Activated T-helper 1 cell treated with anti-CD3 and anti-CD28 coated beads, Interleukin-12 subunit alpha, Interleukin-12 subunit beta, Interleukin-2, Interleukin-4 antibody, amounts not matched to agents 30 ng/mL and 10 ng/mL and 1 ng/mL, durations not matched to agents 14 hours and 24 hours and 36 hours (primary cell): ENCODE measurements at places on chromosomes 7 and 10.

DNA sequence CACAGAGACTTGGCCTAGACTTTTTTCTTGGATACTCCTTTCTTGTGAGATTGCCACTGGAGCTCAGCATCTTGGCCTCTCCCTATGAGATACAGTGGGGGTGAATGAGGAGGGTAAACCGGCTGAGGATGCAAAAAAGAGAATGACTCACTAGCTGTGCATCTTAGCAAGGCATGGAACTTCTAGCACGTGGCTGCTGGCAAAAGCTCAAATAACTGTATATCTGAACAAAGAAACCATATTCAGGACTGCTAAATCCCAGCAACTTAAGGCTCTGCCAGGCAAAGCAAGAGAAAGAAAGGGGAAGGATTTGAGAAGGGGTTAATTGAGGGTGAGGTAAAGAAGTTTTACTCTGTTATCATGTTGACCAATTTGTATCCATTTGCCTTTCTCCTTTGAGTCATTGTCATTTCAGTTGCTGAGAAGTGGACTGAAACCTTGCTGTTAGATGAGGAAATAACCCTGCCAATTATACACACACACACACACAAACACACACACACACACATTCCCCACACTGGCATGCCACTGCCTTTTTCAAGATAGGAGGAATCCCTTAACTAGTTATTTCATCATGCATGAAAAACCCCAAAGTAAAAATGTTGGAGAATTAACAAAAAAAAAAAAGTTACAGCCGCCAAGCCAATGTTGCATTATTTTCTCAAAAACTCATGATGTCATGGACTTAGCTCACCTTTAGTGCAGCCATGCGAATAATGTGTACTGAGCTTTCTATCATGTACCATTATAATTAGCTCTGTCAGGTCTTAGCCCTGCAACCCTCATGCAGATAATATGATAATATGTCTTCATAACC is 997.3 kb downstream of the LRMDA start:
- DNase-seq: no peak

- no peak for DNase-seq
Measured at GRCh38 chr10:52984169-52984568, 211.6 kb upstream of the MBL2 start.

GRCh38 chr10:77152256-77152655 is 485.4 kb downstream of the KCNMA1 start:
- DNase-seq: no peak

GRCh38 chr10:42926843-42927242 is 144.2 kb downstream of the BMS1 start:
- DNase-seq: no peak

DNA sequence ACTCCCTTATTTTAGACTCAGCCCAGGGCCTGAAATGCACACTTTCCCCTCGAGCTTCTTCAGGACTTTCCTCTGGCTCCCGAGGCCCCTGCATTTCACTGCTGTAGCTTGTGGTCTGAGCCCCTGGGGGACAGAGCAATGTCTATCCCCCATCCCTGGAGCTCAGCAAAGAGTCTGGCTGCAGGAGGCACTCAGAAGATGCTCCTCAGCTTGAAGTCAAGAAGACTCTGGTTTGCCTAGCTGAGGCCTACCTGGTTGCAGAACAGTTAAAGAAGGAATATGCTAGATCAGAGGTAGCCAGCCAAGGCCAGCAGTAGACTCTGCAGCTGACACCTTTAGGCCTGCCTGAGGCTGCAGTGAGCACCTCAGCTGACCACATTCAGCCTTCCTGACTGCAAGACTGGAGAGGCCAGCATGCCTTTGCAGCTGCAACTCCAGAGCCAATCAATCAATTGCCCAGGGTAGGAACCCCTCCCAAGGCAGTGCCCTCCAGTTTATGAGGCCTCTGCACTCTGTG is 36.9 kb upstream of the IKZF1 start:
- DNase-seq: no peak

GRCh38 chr7:41699516-41699915 is 3.4 kb downstream of the INHBA start:
- no peak for DNase-seq

DNA sequence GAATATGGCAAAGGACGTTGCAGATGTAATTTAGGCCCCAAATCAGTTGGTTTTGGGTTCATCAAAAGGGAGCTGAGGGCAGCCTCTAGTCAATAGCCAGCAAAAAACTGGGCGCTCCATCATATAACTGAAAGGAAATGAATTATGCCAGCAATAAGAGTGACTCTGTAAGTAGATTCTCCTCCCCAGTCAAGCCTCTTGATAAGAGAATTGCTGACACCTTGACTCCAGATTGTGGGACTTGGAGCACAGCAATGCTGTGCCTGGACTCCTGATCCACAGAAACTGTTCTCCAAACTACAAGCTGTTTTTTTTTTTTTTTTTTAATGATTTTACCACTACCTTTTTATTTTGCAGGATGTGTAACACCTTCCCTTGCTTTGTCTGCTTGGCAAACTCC is 25.5 kb downstream of the ZFAND4 start:
- DNase-seq: no peak

DNA sequence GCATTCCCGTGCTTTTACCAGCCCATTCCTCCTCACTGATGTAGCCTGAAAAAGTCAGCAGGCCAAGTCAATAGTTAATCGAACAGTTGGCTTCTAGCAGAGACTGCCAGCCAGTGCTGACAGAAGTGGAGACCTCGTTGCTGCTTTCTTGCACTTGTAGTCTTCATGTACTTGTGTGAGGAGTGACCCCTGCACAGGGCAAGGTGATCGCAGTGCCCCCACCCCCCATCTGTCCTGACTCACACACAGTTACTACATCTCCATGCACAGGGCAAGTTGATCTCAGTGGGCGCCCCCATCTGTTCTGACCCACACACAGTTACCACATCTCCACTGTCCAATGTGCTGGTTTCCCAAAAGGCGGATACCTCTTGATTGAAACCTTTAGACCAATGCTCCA is 34.2 kb downstream of the C10orf71 start:
- no peak for DNase-seq

DNA sequence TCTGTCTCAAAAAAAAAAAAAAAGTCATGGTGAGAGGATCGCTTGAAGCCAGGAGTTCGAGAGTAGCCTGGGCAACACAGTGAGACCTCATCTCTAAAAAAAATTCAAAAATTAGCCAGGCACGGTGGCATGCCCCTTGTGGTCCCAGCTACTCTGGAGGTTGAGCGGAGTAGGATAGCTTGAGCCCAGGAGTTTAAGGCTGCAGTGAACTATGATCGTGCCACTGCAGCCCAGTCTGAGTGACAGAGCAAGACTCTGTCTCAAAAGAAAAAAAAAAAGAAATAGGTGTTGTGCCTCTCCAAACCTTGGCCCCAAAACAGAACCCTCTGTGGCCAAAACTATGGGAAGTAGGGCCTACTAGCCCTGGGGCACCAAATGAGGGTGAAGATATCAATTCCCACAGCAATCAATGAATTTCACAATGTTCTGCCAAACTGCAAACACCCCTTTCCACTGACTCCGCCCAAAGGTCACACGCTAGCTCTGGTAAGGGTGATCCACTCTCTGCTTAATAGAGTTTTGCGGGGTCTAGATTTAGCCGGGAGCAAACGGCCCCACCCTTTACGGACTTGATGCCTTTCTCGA is 16.9 kb downstream of the SSC4D start:
- DNase-seq: no peak

- no peak for DNase-seq
Measured at GRCh38 chr10:92995509-92995908, 65.1 kb upstream of the CYP26C1 start.

- DNase-seq: no peak
Measured at GRCh38 chr7:139830292-139830691, 1.2 kb downstream of the TBXAS1 start.

DNA sequence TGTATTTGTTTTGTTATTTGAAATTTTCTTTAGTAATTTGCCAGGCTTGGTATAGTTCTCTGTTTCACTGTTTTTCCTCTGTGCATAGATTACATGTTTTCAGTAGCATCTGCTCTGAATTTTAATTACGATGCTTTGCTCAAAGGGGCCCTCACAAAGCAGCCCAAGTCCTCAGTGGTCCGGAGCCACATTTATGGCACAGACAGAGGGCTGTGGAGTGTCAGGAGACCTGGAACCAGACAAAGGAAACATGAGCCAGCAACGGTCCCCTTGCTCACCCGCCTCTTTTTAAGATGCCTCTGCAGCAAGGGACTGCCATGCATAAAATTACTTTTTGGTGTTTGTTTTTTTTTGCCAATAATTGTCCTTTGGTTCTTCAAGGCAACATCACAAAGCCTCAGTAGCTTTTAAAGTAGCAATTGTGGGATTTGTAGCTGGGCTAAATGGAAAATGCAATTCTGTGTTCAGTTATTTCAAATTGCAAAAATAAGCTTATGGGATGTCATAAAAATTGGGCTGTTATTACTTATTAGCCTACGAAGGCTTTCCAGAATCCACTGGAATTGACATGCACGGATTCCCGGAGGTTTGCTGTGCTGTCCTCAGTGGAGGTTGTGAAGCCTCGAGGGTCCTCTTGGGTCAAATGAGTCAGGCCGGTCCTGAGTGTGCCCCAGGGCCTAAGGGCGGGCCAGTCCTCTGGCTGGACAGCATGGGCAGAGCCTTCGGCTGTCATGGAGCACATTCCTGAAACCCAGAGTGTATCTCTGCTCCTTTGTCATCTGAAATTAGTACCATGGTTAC is 422.8 kb downstream of the GLRX3 start:
- no peak for DNase-seq

DNA sequence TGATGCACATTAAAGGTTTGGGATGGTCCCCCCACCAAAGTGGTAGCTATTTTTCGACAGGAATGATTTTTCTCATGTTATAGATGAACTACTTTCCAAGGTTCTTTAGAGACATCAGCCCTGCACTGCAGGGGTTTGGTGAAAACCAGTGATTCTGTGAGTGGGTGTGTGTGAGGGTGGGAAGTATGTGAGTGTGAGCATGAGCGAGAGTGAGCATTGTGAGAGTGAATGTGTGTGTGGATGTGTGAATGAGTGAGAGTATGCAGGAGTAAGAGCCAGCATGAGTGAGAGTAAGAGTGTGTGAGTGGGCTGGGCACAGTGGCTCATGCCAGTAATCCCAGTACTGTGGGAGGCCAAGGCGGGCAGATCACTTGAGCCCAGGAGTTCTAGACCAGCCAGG is 75.0 kb downstream of the GOLGA7B start:
- no peak for DNase-seq

- DNase-seq: no peak
Measured at GRCh38 chr10:132832186-132832969, 46.4 kb upstream of the NKX6-2 start.

GRCh38 chr7:24304494-24305095 is 20.6 kb downstream of the NPY start:
- DNase-seq: no peak

- no peak for DNase-seq
Measured at GRCh38 chr7:144670218-144670617, 165.6 kb downstream of the TPK1 start.

- DNase-seq: no peak
Measured at GRCh38 chr10:97895084-97895483, 45.4 kb downstream of the GOLGA7B start.

GRCh38 chr10:79024296-79024695 is 44.5 kb upstream of the ZMIZ1 start:
- DNase-seq: no peak

- DNase-seq: no peak
Measured at GRCh38 chr7:120460949-120461348, 188.0 kb downstream of the KCND2 start.

GRCh38 chr7:142450695-142451094 is 192.8 kb upstream of the PRSS58 start:
- DNase-seq: no peak

DNA sequence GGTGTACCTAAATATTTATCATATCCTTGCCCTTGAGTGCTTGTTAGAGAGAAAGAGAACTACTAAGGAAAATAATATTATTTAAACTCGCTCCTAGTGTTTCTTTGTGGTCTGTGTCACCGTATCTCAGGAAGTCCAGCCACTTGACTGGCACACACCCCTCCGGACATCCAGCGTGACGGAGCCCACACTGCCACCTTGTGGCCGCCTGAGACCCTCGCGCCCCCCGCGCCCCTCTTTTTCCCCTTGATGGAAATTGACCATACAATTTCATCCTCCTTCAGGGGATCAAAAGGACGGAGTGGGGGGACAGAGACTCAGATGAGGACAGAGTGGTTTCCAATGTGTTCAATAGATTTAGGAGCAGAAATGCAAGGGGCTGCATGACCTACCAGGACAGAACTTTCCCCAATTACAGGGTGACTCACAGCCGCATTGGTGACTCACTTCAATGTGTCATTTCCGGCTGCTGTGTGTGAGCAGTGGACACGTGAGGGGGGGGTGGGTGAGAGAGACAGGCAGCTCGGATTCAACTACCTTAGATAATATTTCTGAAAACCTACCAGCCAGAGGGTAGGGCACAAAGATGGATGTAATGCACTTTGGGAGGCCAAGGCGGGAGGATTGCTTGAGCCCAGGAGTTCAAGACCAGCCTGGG is 11.4 kb downstream of the SERPINE1 start:
- peak; percentile 64 for DNase-seq

- DNase-seq: no peak
Measured at GRCh38 chr10:68781613-68782574, 45.4 kb upstream of the STOX1 start.

- no peak for DNase-seq
Measured at GRCh38 chr10:19800161-19800560, 16.1 kb upstream of the PLXDC2 start.

GRCh38 chr7:155231941-155232340 is 65.7 kb upstream of the INSIG1 start:
- no peak for DNase-seq
